Activated gamma-delta T cell (primary cell): ENCODE measurements at places on chromosomes 1 and 21.

- DNase-seq, result no peak
Observed at GRCh38 chr21:45178971-45179370, 104.6 kb downstream of the ADARB1 start.

GRCh38 chr1:65674522-65674921 lies 118.2 kb upstream of the PDE4B start:
- DNase-seq, result no peak

DNA sequence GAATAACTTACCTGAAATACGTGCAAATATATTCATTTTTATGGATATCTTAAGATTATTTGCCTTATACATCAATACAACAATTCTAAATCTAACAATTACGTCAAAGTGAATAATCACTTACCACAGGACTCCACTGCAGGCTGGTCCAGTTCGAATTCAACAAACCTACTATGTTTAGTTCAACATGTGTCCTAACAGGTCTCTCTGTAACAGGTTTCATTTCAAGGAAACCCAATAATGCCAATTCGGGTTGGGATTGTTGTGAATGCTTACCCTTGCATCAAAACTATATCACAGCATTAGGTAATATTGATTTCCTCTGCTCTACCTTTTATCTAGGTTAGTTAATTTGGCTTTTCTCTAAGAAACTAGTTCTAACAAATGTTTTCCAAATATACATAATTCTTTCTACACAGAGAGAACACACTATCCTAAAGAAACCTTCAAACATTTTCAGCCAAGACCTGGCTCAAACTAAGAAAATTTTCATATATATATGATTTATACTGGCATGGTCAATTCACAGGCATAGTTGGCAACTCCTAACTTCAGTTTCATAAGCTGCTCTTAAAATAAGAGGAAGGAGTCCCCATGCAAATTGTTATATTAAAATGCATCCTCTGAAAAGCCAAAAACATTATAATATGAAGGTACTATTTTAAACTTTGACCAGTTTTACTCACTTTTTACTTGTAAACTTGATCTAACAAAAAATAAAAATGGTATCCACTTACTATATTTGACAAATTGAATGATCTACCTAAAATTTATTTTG lies 4.5 kb downstream of the IVNS1ABP start:
- DNase-seq, result no peak

DNA sequence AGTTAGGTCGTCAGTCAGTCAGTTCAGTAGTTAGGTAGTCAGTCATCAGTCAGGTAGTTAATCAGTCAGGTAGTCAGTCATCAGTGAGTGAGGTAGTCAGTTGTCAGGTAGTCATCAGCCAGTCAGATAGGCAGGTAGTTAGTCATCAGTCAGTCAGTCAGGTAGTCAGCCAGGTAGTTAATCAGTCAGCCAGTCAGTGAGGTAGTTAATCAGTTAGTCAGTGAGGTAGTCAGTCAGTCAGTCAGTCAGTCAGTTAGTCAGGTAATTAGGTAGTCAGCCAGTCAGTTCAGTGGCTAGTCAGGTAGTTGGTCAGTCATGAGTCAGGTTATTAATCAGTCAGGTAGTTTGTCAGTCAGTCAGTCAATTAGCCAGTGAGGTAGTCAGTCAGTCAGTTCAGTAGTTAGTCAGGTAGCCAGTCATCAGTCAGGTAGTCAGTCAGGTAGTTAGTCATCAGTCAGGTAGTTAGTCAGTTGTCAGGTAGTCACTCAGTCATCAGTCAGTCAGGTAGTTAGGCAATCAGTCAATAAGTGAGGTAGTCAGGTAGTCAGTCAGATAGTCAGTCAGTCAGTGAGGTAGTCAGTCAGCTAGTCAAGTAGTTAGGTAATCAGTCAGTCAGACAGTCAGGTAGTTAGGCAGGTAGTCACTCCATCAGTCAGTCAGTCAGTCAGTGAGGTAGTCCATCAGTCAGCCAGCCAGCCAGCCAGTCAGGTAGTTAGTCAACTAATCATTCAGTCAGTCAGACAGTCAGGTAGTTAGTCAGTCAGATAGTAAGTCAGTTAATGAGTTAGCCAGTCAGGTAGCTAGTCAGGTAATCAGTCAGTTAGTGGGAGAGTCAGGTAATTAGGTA lies 16.2 kb downstream of the KRTAP10-1 start:
- DNase-seq, result no peak

DNA sequence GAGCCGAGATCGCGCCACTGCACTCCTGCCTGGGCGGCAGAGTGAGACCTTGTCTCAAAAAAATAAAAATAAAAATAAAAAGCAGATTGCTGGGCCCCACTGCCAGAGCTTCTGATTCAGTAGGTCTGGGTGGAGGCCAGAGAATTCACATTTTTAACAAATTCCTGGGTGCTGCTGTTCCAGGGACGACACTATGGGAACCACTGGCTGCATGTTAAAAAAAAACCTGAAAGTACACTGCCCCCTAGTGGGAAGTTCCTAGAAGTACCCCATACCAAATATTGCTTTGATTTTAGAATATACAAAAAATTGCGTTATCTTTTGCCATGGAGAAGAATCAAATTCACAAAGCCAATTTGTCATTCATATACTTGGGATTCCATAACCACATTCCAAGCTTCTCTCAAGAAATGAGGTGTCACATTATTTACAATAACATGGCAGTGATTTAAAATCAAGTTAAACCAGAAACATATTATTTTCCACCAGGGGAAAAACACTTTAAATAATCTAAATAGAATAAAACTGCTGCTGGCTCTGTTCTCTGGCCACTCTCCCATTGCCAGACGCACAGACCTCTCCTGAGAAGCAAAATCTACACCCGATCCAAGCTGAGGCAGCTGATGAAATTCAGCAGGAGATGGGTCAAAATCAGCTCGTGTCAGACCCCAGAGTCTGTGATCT lies 27.4 kb downstream of the SYF2 start:
- no peak for DNase-seq

DNA sequence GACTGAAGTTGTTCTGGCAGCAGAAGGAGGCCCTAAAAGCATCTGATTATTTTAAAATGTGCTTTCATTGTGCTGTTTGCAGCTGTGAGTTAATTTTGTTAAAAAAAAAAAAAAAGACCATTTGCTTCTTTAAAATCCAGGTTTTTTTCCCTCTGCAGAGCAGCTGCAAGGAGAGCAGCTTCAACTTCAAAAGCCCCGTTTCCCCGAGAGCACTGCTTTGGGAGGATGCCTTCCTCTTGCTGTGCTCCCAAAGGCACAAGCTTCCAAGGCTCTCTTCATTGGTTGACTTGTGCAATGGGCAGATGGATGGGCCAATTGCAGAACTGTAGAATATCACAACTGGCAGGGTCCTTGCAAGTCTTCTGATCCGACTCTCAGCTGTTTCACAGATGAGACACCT lies 459.2 kb upstream of the PKN2 start:
- no peak for DNase-seq
